ENCODE measurements at places on chromosomes 4 and X.

GRCh38 chr4:5199912-5200311 is 148.6 kb downstream of the STK32B start:
- no peak for DNase-seq

DNA sequence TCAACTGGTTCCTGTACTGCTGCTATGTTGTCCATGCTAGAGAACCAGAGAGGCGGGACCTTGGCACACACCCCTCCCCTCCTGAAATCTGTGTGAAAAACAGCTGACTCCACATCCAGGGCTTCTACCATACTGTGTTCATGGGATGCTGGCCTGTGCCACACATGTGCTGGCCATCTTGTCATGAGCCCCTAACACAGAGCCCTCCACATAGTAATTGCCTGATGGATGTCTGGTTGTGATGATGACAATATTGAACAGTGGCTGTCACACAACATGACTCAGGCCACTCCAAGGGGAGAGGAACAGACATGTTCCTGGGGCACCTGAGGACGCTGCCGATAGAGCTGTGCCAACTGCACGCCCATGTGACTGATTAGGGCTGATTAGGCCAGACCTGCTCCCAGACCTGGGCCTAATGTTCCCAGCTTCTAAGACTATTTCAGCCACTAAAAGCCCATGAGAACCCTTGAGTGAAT is 13.1 kb downstream of the SLC25A5 start:
- no peak for DNase-seq

- DNase-seq: no peak
Observed at GRCh38 chrX:19695884-19696283, 180.6 kb upstream of the MAP3K15 start.

- DNase-seq: peak; percentile 67
Observed at GRCh38 chr4:113776679-113777078, 15.1 kb upstream of the CAMK2D start.

DNA sequence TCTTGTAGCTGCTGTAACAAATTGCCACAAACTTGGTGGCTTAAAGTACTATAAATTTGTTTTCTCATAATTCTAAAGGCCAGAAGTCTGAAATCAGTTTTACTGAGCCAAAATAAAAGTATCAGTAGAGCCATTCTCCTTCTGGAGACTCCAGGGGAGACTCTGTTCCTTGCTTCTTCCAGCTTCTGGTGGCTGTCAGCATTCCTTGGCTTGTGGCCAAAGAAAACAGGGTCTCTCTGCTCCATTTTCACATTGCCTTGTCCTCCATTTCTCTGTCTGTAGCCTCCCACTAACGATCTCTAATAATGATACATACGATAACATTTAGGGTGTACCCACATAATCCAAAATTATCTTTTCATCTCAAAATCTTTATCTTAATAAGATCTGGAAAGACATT is 200.4 kb downstream of the MAB21L2 start:
- DNase-seq: no peak

DNA sequence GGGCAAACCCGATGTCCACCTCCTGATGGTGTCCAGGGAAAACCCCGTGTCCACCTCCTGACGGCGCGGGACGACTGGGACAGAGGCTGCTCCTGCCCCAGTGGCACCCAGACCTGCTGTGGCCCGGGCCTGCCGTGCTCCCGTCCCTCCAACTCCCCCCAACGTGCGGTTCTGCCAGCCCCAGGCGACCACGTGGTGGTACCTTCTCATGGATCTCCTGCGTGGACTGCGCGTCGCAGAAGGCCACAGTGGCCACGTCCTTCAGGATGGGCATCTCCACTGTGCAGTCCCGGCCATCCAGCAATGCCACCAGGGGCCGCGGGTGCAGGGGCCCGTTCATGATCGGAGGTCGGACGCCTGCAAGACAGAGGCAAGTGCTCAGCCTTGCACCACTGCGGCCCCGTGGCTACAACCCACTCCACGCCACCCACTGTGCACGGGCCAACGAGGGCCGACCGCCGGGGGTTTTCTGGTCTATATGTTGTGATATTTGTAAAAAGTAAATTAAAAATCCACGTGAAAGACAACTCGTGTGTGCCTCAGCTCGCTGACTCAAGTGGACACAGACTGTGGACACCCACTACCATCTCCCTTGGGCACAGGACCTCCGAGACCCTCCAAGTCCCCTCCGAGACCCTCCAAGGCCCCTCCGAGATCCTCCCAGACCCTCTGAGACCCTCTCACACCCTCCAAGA is 10.8 kb downstream of the CTBP1 start:
- DNase-seq: no peak

- no peak for DNase-seq
Observed at GRCh38 chr4:37717576-37717975, 31.4 kb upstream of the RELL1 start.

- DNase-seq: no peak
Observed at GRCh38 chr4:89222170-89222569, 85.4 kb downstream of the GPRIN3 start.

DNA sequence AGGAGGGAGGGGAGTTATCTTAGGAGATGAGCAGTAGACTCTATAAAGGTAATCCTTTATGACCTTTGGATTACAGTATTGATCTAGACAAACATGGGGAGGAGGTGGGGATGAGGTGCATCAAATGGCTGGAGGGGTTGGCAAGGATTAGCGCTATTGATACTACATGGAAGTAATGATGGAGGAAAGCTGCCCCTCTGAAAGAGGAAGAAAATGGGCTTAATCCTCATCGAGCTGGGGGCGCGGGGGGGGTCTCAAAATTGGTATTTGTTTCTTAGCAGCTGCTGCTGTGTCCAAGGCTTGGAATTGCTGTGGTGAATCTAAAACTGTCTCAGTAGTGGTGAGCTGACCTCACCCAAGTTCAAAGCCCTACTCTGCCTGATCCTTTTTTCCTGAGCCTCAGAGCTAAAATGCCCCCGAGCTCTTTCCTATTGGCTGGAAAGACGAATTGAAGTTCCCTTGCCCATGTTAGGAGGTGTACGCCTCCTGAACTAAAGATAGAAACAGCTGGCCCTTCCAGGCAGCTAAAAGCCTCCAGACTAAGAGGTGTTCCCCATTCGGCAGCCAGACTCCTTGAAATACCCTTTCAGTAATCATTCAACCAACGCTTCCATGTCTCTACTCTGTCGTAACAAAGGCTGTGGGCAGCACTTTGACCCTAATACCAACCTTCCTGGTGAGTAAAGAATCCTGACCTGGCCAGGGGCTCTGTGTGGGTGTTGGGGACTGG is at the start of gene ITGB1BP2:
Gene ITGB1BP2 (plus strand): TSS at position 556 of the 730 bp plus-strand sequence. CDS start 57 bp downstream, at position 613.
- no peak for DNase-seq

- no peak for DNase-seq
Observed at GRCh38 chr4:4864443-4864939, 5.0 kb downstream of the MSX1 start.

DNA sequence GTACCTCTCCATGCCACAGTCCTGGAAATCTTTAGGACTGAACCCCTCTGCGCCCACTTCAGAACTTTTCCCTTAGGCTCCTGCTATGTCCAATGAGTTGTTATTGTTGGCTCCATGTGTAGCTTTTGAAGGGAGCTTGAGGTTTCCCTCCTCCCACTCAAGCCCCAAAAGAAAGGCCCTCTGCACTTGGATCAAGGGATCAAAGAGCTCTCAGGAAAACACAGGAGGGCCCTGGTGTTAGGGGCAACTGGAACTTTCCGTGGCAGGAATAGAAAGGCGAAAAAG is 135.0 kb downstream of the RASL11B start:
- no peak for DNase-seq

GRCh38 chr4:124757126-124757525 is 44.6 kb upstream of the ANKRD50 start:
- DNase-seq: no peak

DNA sequence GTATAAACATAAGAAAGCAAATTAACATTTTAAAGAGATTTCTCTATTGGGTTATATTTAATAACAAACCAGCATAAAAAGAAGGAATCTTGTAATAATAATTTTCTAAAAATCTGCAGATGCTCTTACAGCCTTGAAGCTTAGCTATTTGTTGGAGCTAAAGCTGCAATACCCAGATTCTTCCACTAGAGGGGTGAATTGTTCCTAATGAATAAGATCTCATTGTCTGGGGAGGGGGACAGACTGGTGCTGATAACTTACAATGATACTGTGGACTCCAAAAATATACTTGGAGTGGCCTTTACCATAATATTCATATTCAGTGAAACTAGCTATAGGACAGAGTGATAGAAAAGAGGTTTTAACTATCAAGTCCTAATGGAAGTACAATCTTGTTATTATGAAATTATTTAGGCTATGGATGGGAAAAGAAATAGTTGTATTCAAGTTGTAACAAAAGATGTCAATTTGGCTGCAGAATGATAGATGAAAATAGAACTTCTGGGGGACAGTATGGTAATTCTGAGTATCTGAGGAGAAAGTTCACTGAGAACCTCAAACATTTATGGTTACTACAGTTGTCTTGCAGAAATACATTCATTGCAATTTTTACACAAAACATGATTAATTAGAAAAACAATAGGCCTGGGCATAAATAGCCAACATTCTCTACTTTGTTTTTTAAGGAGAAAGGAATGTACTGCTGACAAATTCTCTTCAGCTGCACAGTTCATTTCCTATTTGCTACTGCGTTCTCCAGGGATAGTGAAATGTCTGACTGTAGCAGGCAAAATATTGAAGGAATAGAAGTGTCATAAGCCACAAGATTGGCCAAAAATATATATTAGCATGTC is 443.3 kb downstream of the GBA3 start:
- DNase-seq: no peak

- DNase-seq: no peak
Observed at GRCh38 chrX:109872021-109872732, 130.7 kb upstream of the TMEM164 start.

GRCh38 chr4:76072760-76073159 is 1.7 kb upstream of the ART3 start:
- no peak for DNase-seq

- no peak for DNase-seq
Observed at GRCh38 chr4:1187182-1187581, 14.8 kb upstream of the SPON2 start.

DNA sequence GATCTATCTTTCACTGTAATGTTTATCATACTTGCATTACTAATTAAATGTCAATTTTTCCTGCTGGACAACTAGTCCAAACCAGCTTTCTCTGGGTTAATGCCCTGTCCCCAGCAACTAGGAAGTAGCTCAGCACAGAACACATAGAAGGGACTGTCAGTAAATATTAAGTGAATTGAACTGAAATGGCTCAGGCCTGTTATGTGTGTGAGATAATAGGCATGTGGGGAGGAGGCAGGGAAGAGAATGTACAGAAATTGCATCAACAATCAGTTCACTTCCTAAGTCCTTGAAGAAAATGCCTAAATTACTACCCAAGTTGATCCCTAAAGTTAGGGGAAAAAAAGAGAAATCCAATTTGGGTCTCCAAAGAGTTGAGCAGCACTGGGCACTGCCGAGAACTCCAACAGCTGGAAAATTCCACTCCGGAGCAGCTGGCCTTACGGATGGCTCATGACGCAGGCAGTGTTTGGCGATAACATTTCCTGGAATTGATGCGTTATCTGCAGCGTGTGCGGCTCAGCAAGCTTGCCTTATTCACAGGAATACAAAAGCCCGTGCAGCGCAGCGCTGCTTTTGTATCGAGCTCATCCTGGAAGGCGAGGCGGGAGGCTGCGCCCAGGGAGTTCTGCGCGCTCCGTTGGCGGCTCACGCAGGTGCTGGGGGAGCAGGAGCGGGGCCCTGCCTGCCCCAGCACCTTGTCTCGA is 297.3 kb upstream of the LCORL start:
- no peak for DNase-seq

DNA sequence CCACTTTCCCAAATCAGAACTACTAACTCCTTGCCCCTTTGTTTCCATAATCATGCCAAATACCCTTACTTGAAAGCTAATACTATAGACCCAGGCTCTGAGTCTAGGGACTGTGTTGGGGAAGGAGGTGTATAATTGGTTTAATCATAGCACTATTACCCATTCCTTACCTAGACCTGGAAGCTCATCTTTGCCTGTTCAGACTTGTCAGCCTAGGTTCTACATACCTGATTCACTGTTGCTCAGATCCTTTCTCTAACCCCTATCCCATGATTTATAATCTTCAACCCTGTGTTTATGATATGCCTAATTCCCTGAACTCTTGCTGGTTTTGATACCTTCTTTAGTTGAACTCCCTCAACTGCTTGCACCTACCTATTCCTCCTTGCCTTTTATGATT is 123.1 kb upstream of the GRIA3 start:
- DNase-seq: no peak

- DNase-seq: no peak
Observed at GRCh38 chr4:158949099-158949498, 153.8 kb upstream of the RAPGEF2 start.

DNA sequence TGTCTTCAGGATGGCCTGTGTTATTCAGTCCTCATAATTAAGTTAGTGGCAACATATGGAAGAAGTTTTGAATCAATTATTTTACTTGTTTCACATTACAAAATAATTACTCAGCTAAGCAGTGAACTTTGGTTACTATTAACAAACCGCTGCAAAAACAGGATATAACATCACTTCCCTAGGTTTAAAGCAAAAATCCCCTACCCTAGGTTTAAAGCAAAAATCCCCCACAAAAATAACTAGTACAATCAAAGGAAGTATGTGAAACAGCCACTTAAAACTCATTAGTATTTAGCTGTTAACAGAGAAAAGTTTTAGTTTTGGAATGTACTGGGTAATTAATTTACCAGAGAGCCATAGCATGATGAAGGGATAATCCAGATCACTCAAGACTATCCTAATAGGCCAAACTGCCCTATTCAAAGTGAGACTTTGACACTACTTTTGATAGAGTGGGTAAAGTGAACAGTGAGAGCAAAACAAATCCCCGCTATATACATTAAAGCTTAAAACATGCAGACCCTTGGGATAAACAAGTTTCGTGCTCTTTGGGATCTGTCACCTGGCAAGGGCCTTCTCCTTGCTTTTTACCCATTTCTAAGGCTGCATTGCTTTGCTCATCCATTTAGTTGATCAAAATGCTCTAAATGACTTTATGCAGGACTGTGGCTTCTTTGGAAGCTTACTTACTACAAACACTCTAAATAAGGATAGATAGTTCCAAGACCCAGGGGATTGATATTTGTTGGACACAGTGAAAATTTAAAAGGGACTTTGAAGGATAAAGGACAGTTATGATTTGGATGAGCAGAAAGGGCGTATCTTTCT is 36.4 kb upstream of the GPR174 start:
- DNase-seq: no peak

- DNase-seq: peak; percentile 91
Observed at GRCh38 chrX:74259885-74260491, 44.0 kb upstream of the ZCCHC13 start.

GRCh38 chrX:38669428-38669827 is 108.1 kb downstream of the TSPAN7 start:
- DNase-seq: no peak

DNA sequence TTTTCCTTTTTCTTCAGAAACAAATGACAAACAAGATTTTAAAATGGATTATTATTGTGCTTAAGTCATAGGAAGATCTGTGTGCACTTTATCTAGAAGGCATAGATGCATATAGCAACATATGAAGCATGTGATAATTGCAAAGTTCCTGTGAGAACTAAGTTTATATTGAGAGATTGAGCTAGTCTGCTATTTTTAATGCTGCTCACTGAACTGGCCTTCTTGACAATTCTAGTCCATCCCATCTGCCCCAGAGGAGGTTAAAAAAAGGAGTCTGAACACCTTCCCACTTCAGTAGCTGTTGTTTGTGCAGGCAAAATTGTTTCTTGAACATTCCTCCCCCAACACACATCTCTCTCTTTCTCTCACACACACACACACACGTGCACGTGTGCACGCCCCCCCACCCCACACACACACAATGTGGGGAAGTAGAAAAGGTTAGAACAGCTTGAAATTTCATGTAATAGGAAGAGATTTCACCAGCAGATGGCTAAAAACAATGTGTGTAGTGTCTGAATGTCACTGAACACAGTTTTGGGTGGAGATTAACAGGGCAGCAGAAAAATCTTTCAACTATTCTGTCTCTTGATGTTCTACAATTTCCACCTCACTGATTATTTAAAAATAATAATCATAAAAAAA is 108.0 kb downstream of the GPM6A start:
- DNase-seq: no peak
